ENCODE measurements at places on chromosomes 3 and 15.
A peak's percentile ranks its signal among the peaks of the same experiment; 100 is the strongest.

DNA sequence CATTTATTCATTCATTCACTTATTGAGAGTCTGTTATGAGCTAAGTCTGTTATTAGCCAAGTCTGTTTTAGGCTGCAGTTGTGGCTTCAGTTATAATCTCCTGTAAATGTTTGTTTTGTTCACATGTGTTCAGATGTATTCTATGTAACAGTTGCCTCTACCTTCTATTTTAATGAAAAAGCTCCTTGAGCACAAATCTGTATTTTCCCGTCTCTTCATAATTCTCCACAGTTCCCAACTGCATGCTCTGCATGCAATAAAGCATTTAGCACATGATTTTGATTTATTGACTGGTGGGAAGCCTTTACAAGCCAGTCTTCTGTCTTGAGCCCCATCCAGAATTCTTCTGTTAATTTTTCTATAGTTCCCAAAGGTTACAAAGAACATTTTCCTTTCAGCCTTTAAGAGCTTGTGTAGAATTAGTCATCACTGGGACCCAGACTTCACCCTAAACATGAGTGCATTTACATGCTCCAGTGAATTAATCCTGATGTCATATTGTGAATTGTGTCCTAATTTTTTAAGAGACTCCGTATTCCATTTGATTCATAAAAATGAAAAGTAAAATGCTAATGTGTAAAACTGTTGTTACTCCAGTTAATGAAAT lies 122.3 kb upstream of the NR2E3 start:
- DNase-seq: peak; percentile 62

GRCh38 chr3:55875113-55875512 lies 388.0 kb upstream of the WNT5A start:
- DNase-seq: no peak

DNA sequence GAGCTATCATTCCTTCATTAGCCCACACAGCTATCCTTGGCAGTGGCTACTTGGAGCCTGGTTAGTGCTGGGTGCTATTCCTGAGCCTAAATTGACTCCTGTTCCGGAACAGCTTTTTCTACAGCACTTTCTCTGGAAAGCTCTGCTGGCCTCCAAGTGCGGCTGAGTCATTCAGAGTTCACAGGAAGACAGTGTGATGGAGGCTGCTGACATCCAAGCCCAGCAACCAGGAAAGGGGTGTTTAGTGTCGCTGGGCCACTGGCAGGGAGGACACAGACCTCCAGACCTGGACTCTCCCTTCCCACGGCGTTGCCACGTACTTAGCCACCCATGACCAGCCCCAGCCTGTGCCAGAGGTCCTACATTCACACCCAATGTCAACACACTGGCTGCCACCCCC lies 28.7 kb downstream of the CACNA2D2 start:
- no peak for DNase-seq

GRCh38 chr3:188727052-188727451 lies 444.7 kb upstream of the TPRG1 start:
- no peak for DNase-seq

DNA sequence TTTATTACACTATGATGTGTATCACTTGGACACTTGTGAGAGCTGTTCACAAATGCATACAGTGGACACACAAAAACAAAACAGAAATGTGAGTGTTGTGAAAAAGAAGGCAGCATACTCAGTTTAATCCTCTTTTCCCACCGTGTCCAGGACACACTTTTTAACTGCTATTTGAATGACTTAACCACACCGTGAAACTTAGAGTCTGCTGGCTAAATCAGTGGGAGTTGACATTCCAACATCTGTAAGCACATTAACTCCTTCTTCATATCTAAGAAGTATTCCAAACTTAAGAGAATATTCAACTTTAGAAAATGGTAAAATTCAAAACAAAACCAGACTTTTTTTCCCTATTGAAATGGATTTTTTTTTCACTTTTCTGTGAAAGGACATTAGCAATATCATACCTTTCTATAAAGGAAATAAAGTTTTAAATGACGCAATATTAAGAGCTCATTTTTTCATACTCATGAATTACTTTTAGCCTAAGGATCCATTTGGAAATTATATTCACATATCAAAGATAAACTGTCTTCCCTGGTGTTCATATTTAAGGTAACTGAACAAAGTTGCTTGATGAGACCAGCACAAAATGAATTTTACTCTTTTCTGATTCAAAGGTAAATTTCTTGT lies 316.6 kb downstream of the RBMS3 start:
- no peak for DNase-seq

- no peak for DNase-seq
Observed at GRCh38 chr3:62809369-62809768, 65.8 kb downstream of the CADPS start.

- DNase-seq: no peak
Observed at GRCh38 chr15:69725957-69726356, 273.3 kb downstream of the RPLP1 start.

GRCh38 chr3:184158404-184158803 lies 3.2 kb downstream of the DVL3 start:
- DNase-seq: no peak

DNA sequence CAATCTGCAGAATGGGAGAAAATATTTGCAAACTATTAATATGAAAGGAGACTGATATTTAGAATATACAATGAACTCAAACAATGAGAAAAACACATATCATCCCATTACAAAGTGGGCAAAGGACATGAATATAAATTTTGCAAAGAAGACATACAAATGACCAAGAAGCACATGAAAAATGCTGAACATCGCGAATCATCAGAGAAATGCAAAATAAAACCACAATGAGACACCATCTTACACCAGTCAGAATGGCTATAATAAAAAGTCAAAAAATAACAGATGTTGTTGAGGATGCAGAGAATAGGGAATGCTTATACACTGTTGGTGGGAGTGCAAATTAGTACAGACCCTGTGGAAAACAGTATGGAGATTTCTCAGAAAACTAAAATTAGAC lies 83.6 kb downstream of the RAP2B start:
- no peak for DNase-seq

DNA sequence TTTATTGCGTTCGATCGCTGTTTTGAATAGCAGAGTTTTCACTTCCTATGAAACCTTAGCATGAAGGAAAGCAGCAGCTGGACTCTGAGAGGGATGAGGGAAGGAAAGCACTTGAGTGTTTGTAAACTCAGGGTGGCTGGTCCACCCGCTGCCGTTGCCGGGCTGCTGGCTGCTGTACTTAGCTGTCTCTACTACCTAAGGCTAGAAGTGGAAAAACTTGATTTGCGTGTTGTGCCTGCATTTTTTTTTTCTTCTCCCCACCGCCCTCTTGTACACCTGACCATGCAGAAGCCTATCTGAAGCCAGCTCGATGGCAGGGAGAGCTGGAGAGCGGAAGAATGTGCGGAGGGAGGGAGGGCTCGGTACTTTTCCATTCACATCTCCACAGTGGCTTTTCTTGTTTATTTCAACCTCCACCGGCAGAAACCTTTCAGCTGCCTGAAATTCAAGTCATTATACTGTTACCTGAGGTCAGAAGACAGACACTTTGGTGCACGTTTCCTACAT lies 4.8 kb upstream of the BCL6 start:
- DNase-seq: no peak

DNA sequence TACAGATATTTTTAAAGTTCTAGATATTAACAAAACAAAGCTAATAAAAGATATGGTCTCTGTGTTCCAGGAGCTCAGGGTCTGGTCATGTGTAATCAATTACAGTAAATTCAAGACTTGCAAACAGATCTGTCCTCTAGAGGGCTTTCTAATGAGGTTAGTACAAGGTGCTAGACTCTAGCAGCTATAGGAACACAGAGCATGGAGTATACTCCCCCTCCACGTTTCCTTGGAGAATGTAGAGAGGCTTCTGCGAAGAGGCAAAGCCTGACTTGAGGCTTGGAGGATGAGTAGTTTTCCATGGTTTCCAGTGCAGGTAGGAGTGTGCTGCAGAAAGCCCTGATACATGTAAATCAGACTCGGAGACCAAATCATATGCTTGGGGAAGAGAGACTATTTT lies 32.7 kb upstream of the DLG1 start:
- peak; percentile 46 for DNase-seq

DNA sequence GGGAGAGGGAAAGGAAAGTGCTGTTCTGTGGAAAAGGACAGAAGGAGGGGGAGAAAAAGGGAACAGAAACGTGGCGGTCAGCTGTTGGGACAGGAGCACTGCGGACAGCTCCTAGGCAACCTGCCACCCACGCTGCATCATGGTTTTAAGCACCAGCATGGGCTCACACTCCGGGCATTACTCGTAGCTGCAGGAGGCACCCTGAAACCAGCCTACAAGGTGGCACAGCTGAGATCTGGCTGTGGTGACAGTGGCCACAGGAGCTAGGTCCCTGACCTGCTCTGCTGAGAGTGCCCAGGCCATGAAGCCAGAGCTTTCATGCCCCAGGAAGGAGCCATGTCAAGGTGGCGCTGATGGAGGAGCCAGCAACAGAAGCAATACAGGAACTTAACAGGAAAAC lies 161.4 kb upstream of the ST8SIA2 start:
- DNase-seq: no peak

- no peak for DNase-seq
Observed at GRCh38 chr3:85193565-85193964, 234.8 kb downstream of the CADM2 start.

GRCh38 chr3:160665784-160666526 lies 11.0 kb upstream of the ARL14 start:
- DNase-seq: peak; percentile 36

GRCh38 chr15:24734396-24734795 lies 58.8 kb downstream of the NPAP1 start:
- no peak for DNase-seq

DNA sequence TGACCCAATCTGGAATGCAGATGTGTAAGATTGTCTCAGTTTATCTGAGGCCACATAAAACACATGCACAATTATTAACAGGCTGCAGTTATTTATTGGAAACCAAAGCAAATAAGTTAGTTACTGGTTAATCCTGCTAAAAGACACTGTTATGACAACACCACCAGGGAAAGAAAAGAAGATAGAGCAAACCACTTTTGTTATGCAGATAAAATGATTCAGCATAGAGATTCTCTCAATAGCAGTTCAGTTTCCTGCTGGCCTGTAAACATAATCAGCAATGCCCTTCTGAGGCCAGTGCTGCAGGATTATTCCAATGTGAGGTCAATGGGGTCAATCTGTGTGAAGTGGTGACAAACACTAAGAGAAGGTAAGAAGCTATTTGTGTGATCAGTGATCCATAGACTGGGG lies 244.4 kb downstream of the ZBTB20 start:
- DNase-seq: no peak

DNA sequence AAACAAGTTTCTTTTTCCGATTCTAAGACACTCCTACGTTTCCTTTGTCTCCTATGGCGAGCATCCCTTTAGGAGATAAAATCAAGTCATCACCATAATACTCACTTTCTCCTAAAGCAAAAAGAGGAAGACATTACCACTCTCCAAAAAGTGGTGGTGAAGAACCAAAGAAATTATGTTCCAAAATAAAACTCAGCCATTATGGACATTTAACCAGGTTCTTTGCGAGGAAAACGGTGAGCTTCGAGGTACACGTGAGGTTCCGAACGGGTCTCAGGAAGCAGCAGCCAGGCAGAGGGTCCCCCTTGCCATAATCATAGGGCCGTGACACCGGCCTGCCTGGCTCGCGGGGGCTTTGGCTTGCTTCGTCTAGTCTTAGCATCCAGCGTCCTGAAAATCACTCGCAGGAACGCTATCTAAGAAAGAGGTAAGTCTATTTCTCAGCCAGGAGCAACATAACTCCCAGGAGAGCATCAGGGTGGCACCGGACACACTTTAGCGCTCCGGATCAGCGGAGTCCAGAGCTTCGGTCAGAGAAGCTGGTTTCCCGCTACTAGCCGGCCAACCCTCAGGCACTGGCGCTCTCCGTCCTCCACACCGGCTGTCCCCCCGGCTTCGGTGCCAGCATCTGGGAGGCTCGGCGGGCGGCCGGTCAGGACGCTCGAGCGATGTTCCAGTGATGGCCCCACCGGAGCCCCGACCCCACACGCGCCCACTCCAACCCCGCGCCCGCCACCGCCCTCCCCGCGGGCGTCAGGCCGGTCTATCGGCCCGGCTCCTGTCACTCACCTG lies 581 bp downstream of the IP6K1 start:
- DNase-seq: no peak

DNA sequence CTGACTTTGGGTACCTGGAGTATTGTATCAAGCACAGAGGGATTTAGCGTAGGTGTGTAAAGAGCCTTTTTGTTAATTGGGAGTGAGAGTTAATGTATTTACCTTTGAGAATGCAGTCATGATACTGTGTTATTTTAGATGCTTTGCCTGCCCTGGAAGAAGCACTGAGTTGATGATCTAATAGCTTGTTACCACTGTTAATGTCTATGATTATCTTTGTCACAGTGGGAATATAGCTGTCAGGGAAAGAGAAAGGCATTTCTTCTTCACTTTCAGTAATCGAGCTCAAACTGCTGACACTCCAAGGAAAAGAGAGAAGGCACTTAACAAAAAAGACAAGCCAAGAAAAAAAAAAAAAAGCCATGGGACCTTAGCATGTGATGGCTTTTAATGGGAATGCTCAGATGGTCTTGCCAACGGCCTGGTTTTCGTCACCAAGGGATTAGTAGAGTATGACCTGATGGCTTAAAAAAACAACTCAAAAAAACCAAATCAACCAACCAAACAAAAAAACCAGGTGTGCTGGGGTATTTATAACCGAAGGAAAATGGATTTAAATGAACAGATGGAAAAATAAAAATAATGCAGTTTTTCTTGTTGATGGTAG lies 387.4 kb downstream of the PTPRG start:
- DNase-seq: no peak

GRCh38 chr3:12230877-12231276 lies 58.0 kb upstream of the PPARG start:
- DNase-seq: no peak

DNA sequence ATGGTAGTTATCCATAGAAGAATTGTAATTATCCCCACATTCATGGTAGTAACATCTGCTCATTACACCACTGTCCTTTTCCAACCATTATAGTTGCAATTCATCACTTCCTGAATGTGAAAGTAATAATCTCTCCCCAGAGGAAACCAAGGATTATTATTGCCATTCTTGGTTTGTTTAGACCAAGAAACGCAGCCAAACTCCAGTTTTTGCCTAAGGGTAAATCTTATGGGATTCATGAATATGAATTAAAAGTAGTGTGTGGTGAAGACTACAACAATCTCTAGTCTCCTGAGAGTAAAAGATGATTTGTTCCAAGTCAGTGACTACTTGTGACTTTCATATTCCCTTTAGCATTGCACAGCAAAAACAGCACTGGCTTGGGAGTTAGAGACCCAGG lies 45.7 kb upstream of the ABI3BP start:
- DNase-seq: peak; percentile 77

- peak; percentile 49 for DNase-seq
Observed at GRCh38 chr3:141452045-141452444, 34.8 kb upstream of the RASA2 start.

- DNase-seq: no peak
Observed at GRCh38 chr3:122004991-122005565, 17.0 kb downstream of the ILDR1 start.

DNA sequence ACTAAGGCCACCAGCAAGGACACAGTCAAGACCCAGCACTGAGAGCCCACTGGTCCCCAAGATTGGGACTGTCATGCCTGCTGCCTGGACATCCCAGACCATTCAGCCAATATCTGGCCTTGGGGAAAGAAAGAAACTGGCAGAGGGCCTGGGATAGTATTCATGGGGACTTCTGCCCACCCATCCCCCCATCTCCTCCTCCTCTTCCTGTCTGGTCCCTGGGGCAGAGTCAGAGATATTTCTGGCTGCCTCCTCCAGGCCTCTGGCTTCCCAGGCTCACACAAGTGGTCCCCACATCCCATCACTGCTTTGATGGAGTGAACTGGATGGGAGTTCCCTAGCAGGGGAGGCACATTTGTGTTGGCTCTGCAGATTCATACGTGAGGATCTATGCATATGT lies 4.2 kb upstream of the RASL12 start:
- DNase-seq: peak; percentile 12
